Activated naive CD8-positive, alpha-beta T cell treated with anti-CD3 and anti-CD28 coated beads for 36 hours (primary cell): ENCODE measurements at places on chromosomes 6 and 20. TPM values are rescaled to one million over a fixed set of nuclear protein-coding genes. Genes with fewer than 3 reads are reported as not detected.
A peak's percentile ranks its signal among the peaks of the same experiment; 100 is the strongest.

The ATXN1 gene
- total RNA-seq: 27.8 TPM

The TSPYL1 gene
- total RNA-seq: 45.4 TPM

The DDX43 gene
- 0.44 TPM for total RNA-seq

The APCDD1L gene
- not detected for total RNA-seq

DNA sequence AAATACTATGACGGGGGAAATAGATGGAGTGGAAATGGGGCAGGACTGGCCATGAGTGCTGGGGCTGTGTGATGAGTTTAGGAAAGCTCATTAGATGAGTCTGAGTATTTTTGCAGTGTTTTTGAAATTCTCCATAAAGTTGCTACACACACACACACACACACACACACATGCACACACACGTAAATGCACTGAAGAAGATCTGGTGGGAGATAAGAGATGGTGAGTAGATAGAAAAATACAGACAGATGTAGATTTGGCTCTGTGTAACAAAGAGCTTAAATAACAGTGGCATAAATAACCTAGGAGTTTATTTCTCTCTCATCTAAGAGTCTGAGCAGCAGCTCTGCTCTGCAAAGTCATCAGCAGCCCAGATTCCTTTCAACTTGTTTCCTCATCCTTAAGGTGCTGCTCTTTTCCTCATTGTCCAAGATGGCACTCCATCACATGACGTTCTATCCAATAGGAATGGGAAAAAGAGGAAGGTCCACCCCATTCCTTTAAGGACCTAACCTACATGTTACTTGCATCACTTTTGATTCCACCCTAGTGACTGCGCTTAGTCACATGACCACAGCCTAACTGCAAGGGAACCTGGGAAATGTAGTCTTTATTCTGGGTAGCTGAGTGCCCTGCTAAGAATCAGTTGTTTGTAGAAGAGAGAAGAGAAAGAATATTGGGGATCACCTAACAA lies 76.4 kb downstream of the EYA2 start:
- no peak for DNase-seq

DNA sequence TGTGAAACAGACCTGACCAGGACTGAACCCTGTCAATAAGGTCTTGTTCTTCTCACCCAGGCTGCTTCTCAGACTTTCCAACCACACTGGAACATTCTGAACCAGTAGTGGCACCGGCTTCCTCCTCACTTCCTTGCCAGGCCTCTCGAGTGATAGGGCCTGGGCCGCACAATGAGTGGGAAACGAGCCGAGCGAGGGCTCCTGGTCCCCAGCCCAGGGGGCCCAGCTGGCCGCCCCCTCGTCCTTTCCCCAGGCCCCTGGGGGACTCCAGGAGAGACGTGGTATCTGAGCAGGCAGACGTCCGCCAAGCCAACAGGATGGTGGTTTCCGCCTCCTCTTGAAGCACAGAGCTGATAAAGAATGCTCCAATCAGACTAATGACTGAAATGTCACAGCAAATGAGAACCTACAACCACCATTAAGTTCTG lies 117.9 kb downstream of the GMDS start:
- peak; percentile 78 for DNase-seq

GRCh38 chr20:40954521-40955165 lies 74.0 kb upstream of the TOP1 start:
- no peak for DNase-seq

DNA sequence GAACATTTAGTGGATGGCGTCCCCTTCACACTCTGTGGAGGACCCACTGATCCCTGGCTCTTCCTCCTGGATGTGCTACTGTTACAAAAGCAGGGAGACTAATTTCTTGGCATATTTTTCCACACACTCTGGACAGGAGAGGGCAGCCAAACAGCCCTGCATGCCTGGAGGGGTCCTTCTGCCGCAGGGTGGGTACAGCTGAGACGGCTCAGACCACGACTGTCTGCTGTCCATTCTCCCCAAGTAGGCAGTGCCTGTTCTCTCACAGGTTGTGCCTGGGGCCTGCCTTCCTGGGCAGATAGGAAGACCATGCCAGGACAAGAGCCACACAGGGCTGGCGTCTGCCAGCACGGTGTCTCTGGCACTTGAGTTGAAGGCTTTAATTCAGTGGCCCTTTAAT lies 260.1 kb downstream of the FOXC1 start:
- no peak for DNase-seq

- DNase-seq: no peak
These were observed 45.5 kb downstream of the IRF4 start for GRCh38 chr6:437037-437392.

DNA sequence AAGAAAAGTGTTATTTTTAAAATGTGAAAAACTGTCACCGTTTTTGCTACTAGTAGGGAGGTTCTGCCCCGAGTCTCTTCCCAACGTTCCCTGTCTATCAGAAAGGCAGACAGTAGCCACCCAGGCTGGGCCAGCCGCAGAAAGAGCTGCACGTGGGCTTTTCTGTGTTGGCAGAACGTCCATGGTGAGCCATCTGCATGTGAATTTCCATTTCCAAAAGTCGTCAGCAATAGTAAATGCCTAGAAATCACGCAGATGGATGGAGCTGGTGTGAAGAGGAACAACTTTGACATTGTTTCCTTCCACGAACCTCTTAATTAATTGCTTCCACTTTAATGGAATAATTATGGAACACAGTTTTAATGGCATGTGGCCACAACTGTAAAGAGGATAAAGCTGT lies 97.5 kb downstream of the FAM120B start:
- DNase-seq: no peak

DNA sequence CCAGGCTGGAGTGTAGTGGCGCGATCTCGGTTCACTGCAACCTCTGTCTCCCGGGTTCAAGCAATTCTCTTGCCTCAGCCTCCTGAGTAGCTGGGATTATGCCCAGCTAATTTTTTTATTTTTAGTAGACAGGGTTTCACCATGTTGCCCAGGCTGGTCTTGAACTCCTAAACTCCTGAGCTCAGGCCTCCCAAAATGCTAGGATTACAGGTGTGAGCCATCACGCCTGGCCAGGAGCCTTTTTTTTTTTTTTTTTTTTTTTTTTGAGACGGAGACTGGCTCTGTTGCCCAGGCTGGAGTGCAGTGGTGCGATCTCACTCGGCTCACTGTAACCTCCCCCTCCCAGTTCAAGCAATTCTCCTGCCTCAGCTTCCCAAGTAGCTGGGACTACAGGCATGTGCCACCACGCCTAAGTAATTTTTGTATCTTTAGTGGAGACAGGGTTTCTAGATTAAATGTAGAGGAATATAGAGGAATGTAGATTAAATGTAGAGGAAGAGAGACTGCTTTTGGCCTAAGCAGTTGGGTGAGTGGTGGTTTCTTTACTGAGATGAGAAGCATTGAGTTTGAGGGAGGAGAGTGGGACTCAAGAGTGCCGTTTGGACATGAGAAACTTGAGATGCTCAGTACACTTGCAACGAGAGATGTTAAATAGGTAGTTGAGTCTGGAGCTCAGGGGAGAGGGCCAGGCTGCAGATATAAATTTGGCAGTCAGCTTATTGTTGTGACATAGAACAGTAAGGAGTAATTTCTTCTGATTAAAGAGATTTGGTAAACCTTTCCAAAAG lies 16.7 kb downstream of the VAPB start:
- DNase-seq: no peak

DNA sequence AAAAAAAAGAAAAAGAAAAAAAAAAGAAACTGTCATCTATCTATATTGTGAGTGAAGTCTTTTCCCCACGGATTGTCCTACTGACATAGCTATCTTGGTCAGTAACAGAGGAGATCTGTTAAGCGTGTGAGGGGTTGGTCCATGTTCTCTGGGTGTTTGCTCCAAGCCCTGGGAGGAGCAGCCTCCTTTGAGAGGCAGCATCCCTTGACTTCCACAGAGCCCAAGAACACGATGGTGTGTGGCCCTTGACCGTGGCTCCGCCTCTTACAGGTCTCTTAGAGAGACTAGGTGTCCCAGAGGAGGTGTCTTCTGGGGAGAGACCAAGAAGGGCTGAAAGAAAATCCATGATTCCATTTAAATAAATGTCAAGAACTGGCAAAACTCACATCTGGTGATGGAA lies 60.1 kb upstream of the GTSF1L start:
- DNase-seq: no peak

- DNase-seq: no peak
These were observed 534.7 kb downstream of the PHF3 start for GRCh38 chr6:64170316-64170715.
